Urinary bladder (tissue), 4 donors: ENCODE measurements at places on chromosomes 5 and 9.
A peak's percentile ranks its signal among the peaks of the same experiment; 100 is the strongest.

- no peak for DNase-seq
Measured at GRCh38 chr9:14868418-14868771, 41.8 kb downstream of the FREM1 start.

DNA sequence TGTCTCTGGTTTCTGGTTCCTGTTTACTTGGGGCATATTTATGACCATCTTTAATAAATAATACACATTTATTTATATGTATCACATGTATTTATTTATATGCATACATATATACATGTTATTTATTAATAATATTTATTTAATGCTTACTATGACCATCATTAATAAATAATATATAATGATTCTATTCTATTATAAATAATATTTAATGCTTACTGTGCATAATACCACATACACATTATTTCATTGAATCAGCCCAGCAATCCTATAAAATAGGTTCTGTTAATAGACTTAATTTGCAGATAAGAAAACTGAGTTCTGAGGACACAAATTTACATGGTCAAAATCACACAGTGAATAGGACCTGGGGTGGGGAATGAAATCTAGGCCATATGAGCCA lies 24.2 kb downstream of the ACTBL2 start:
- DNase-seq, result no peak

DNA sequence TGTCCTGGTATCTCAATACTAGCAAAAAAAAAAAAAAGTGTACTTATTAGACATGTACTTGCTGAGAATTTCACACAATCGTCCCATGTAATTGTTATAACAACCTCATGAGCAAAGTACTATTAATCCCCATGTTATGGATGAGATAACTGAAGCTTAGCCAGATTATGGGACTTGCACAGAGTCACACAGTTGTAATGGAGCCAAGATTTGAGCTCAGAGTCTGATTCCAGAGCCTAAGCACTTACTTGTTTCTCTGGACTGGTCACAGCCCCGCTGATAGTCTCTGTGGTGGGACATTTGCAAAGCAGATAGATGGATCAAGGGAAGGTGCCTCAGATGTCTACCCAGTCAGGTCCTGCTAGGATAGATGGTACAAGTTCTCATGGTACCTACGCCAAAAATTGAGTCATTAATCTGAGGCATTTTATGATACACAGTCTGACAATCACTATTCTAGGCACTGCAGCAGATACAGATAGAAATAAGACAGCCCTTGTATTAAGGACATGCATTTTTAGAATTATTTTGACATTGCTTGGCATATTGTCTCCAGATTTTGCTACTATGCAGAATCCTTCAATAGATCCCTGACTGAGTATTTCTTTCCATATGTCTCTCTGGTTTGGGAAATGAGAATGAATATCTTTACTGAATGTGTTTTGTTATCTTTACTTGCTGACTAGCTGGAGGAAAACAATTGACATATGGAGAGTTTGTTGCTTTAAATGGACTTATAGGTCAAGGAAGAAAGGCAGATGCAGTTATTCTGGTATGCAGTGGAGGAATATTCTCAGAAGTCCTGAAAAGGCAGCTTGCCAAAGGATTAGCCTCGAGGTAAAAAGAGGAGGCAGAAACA lies 149.5 kb downstream of the ADAMTSL1 start:
- no peak for DNase-seq

- no peak for DNase-seq
Measured at GRCh38 chr5:52334367-52334766, 453.3 kb upstream of the ITGA1 start.

- DNase-seq, result no peak
Measured at GRCh38 chr9:119310741-119311140, 58.5 kb downstream of the BRINP1 start.

DNA sequence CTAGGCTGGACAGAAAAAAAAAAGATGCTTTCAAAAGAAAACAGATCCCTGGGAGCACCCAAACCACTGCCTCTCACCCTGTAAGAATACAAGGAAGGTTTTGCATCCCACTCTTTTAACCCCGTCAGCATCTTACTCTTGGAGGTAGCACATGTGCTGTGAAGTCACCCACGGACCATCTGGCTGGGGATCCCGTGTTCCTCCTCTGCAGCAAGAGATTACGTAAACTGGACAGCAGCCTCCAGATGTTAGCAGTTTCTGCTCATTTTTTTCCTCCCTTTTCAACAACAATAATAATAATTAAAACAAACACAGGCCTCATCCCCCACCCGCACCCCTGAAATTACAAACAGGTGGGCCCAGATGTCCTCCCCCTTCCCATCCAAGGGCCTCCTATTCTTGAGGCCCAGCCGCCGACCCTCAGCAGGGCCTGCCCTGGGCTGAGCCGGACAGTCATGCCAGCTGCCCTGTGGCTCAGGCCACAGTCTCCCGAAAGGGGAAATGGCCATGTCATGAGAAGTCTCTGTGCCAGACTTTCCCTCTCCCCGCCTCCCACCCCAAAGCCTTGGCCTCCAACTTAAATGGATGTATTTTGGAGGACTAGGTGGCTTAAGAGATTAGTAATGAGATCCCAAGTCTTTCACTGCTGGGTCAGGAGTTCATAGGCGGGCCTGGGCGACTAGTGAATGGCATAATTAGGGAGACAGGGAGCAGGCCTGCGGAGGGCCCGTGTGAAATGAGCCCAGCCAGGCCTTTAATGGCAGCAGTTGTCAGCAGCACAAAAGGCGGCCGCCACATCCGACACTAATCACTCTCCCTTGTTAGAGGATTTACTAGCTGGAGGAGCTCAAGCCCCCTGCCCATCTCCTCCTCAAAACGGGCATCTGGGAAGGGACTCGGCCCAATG lies 165.1 kb downstream of the PAPPA start:
- DNase-seq, result no peak

- no peak for DNase-seq
Measured at GRCh38 chr9:87545858-87546257, 48.2 kb downstream of the DAPK1 start.

- DNase-seq, result no peak
Measured at GRCh38 chr9:114307899-114308267, 15.0 kb upstream of the ORM1 start.

DNA sequence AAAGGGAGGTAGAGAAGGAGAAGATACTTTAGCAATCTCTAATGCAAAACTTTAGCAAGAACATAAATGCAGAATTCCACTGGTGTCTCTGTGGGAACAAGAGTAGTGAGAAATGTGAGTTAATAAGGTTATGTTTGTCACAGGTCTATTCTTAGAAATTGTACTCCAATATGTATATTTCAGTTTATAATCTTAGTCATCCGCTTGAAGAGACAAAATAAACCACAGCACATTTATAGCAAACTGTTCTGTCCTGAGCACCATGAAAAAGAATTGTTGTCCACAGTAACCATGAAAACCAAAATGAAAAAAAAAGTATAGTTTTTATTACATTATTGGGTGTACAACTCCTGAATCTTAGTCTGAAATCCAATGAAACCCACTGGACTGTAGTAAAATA lies 93.6 kb upstream of the TSLP start:
- DNase-seq, result no peak

GRCh38 chr5:124839371-124839998 lies 93.0 kb upstream of the ZNF608 start:
- DNase-seq, result no peak

DNA sequence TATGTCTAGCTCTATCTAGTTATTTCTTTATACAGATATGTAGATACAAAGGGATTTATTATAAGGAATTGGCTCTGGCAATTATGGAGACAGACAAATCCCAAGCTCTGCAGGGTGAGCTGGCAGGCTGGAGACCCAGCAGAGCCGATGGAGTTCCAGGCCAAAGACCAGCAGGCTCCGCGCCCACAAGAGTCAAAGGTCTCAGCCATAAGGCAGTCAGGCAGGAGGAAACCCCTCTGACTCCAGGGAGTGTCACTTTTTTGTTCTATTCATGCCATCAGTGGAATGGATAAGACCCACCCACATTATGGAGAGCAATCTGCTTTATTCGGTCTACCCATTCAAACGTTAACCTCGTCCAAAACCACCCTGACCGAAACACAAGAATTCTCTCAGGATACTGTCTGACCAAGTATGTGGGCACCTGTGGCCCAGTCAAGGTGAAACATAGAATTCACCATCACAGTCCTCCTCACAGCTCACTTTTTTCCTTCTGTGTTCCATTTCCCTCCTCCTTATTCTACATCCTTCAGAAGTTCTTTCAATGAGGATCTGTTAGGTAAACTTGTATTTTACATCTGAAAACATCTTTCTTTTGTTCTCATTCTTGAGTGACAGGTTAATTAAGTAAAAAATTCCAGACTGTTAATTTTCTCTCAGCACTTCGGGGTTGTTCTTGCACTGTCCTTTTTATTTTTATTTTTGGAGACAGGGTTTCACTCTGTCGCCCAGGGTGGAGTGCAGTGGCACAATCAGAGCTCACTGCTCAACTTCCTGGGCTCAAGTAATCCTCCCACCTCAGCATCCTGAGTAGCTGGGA lies 21.2 kb downstream of the RNF130 start:
- no peak for DNase-seq

- DNase-seq, result no peak
Measured at GRCh38 chr5:10149911-10150310, 99.8 kb downstream of the ATPSCKMT start.

DNA sequence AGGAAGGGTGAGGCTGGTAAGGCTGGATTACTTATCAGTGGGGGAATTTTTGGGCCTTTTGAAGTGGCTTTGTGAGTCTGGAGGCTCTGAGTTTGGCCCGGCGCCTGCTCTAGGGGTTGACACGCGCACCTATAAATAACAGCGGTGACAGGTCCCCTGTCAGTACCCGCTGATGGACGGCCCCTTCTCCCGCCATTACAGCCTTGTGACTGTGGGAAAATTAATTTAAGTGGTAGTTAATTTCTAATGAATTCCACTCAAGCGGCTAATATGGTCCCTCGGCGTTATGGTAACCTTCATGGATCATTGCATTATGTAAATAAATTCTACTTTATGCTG lies 16.5 kb downstream of the MRPL36 start:
- no peak for DNase-seq

GRCh38 chr5:24681106-24681505 lies 36.3 kb upstream of the CDH10 start:
- DNase-seq, result no peak

DNA sequence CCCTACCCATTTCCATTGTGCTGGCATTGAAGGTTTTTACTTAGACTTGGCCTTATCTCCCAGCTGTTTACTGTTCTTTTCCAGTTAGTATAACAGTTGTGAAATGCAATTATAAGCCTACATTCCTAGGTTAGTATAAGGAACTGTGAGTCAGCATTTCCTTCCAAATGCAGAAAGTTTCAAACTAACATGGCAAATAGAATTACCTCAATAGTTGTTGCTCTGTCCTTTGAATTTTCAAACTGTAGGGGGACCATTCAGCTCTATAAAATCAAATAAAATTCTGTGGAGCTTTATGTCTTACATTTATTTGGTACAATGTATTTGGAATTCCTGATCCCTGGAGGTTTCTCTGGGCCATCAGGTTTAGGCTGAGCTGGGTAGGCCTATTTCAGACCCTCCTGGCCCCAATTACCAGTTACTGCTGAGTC lies 47.2 kb downstream of the ARHGEF28 start:
- DNase-seq, result no peak

GRCh38 chr5:95858661-95859595 lies 36.4 kb upstream of the GLRX start:
- no peak for DNase-seq

- no peak for DNase-seq
Measured at GRCh38 chr5:143800715-143801114, 11.2 kb upstream of the HMHB1 start.

DNA sequence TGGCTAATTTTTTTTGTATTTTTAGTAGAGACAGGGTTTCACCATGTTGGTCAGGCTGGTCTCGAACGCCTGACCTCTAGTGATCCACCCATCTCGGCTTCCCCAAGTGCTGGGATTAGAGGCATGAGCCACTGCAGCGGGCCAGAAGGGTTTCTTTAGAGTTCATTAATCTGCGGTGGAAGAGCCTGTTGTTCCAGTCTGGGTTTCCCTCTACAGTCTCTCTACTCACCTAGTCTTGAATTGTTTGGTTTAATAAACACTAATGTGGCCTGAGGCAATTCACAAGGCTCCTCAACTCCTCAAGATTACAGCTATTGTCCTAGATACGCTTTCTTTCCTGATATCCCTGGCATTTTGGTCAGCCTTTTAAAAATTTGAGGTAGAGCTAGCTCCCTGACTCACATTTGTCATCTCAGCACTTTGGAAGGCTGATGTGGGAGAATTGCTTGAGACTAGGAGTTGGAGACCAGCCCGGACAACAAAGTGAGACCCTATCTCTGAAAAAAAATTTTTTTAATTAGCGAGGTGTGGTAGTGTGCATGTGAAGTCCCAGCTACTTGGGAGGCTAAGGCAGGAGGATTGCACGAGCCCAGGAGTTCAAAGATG lies 4.6 kb upstream of the SAR1B start:
- no peak for DNase-seq

DNA sequence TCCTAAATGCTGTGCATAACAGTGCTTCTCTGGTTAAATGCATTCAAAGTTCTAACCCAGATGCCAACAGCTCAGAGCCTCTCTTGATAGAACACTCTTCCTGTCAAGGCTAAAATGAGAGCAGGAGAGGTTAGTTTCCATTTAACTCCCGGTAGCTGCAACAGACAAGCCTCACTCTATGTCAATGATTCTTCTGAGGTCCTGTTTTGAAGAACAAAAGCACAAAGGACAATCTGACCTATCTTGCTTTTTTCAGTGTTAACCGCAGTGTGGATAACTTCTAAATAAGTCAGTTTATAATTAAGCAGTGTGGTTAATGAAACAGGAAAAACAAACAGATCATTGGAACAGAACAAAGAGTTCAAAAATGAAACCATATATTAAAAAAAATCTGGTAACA lies 80.7 kb downstream of the ANKRD55 start:
- no peak for DNase-seq

- DNase-seq, result no peak
Measured at GRCh38 chr9:73349476-73349875, 197.8 kb downstream of the ANXA1 start.

GRCh38 chr9:5718296-5719032 lies 89.6 kb downstream of the RIC1 start:
- no peak for DNase-seq

DNA sequence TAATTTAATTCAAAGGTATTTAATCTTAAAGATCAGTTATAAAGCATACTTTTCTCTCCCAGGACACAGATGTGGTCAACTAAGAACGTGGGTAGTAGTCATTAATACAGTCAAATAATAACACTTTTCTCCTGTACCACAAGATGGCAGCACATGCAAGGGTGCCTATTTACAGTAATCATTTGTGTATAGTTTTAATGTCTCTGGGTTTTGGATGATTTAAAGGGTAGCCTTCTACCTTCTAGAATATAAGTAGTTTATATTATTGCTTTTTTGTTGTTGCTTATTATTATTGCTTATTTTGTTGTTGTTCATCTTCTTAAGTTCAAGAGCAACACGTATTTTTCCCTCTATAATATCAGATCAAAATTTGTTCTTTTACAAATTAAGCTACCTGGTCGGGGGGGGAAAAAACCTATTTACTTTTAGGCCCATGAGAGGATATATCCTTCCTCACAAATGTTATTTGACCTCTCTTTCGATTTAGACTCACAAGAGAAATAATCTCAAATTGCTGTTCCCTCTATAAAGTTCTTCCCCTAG lies 59.6 kb upstream of the SLC27A6 start:
- DNase-seq, result peak; percentile 45

DNA sequence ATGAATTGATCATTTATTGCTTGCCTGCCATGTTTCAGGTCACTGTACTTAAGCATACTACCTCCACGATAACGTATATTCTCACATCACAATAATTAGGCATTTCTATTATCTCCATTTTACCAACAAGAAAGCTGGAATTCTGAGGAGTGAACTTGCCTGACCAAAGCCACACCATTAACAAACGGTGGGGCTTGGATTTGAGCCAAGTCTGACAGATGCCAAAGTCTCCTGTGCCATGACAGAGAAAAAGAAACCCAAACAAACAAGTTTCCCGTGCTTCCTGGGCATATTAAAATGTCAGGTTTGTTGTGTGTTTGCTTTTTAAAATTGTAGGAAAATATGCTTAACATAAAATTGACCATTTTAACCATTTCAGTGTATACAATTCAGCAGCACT lies 40.8 kb upstream of the KCNV2 start:
- DNase-seq, result no peak
